Amygdala (tissue), 56 donors: ENCODE measurements at places on chromosomes 3 and 15.
A peak's percentile ranks its signal among the peaks of the same experiment; 100 is the strongest.

- no peak for DNase-seq
Measured at GRCh38 chr3:180563406-180563805, 38.6 kb upstream of the TTC14 start.

- DNase-seq = no peak
Measured at GRCh38 chr3:173553635-173554280, 156.2 kb downstream of the NLGN1 start.

DNA sequence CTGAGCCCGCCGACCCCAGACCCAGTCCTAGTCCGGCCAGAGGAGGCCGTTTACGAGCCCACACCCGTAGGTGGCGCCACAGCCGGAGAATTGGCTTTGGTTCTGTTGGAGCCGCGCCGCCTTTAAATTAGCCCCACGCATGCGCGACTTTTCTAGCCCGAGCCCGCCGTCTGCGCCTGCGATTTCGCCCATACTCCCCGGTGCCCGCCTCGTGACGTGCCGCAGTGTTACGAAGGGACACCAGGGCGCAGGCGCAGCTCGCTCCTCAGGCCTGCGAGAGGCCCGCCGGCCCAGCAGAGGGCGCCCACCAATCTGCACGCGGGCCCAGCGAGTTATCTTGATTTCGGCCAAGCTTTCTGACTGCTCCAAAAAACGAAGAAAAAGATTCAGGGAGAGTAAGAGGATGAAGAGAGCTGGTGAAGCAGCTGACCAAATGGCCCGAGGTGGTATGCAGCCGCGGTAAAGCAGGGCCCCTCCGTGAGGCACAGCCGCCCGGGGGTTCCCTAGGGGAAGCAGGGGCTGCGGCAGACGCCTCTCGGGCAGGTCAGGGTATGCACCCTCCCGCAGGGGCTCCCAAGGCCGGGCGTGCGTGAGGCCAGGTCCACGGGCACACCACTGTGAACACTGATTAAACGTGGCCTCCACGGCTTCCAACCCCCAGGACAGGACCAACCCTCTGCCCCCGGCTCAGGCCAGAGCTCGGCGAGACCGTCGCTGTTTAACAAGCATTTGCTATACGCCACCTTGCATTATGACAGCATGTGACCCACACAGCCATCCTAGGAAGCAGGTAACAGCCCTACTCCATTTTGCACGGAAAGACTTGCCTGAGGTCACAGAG is 32.8 kb downstream of the RPN1 start:
- peak; percentile 95 for DNase-seq

DNA sequence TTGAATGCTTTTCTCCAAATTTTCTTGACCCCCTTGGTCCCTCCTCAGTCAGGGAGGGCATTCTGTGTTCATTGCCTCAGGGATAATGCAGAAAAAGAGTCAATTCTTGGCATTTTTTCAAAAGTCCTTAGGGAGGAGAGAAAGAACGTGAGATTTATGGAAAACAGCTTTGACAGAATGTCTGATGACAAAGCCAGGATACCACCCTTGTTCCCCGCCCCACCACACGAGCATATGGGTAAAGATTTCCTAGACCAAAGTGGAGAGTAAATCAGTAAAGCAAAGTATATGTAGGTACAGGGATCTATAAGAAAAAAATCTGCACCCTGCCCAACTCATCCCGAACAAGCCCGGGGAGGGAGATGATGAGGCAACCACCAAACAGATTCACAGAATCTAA is 11.2 kb downstream of the SRGAP3 start:
- DNase-seq = no peak
